ENCODE measurements at places on chromosomes 6 and 20. TPM values are rescaled to one million over a fixed set of nuclear protein-coding genes. Genes with fewer than 3 reads are reported as not detected.
A peak's percentile ranks its signal among the peaks of the same experiment; 100 is the strongest.

DNA sequence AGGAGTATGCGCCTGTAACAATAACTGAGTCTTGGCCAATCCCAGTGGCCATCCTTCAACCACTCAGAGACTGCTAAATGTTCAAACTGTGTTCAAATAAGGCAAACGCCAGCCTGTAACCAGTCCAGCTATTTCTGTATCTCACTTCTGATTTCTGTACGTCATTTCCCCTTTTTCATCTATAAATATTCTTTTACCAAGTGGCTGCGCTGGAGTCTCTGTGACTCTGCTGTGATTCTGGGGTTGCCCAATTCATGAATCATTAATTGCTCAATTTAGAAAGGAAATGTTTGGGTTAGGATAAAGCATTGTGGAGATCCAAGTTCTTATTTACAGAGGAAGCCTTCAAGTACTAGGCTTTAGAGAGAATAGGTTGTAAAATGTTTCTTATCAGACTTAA is 89.8 kb upstream of the UST start:
- no peaks in the 10 kb centered on the region for H3K27me3 ChIP-seq
- H3K36me3 ChIP-seq: no peaks in the 10 kb centered on the region
- H3K27ac ChIP-seq: peak overlapping the region; percentile 52
- no peak for DNase-seq

- peak overlapping the region; percentile 85 for H3K27ac ChIP-seq
- no peak for DNase-seq
- peaks cover 18% of the 10 kb centered on the region for H3K36me3 ChIP-seq
- H3K4me3 ChIP-seq: peak overlapping the region; percentile 93
- H3K27me3 ChIP-seq: no peaks in the 10 kb centered on the region
Measured at GRCh38 chr6:89828988-89829471, 650 bp upstream of the CASP8AP2 start.

- H3K27ac ChIP-seq: no peak overlapping the region
- no peak overlapping the region for H3K4me3 ChIP-seq
- H3K27me3 ChIP-seq: no peaks in the 10 kb centered on the region
- no peaks in the 10 kb centered on the region for H3K36me3 ChIP-seq
- H3K4me1 ChIP-seq: no peaks in the 10 kb centered on the region
- no peak for DNase-seq
Measured at GRCh38 chr6:158206740-158207421, 38.7 kb downstream of the GTF2H5 start.

DNA sequence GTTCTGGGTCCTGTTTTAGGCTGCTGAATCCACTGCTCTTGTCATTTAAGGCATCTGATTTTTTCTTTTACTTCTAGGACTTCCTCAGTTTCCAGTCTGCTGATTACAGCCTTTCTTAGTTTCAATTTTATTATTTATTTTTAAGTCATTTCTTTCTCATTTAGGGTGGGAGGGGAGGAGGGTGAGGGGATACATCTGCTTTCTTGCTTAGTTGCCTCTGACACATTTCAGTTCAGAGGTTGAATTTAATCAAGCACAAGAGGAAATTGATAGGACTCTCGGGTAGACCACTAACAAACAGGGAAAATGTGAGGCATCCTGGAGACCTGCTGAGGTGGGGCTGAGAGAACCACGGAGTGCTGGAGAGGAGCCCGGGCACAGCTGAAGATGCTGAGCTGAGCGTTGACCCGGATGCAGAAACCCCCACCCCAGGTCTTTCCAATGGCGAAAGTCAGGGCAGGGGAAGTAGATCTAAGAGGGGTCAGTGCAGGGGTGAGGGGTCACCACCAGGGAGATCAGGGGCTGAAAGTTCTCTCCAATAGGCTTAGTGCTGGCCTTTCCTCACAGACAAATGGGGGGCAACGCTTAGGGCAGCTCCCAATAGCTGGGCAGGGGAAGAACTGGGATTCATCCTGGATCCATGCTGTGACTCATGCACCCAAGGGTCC is 7.6 kb upstream of the TREML2 start:
- no peak overlapping the region for H3K27ac ChIP-seq
- no peaks in the 10 kb centered on the region for H3K4me1 ChIP-seq
- no peaks in the 10 kb centered on the region for H3K27me3 ChIP-seq
- H3K4me3 ChIP-seq: no peak overlapping the region
- DNase-seq: no peak

DNA sequence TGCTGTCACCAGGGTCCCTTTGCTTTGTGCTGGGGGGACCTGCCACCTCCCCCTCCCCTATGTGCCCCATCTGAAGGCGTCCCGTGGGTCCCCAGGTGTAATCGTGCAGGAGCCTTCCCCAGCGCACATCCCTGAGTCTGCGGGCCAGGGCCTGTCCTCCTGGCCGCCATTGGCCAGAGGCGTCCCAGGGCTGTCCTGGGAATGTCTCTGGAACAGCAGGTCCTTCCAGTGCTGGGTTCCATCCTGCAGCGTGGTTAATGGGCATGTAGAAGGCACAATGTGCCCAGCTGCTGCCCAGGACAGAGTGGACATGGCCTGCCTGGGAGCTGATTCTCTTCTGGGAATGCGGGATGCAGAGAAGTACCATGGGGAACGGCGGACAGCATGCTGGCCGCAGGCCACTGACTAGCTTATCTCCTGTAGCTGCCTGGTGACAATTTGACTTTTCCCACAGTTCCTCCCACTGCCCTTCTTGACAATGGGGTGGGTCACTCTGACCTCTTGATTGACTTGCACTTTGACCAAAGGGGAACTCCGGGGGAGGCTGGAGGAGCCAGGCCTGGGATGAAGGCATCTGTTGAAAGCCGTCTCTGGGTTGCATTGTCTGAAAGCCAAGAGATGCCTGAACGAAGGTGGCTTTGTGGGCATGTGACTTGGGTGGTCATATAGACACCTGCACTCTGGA is 64.0 kb downstream of the CTCFL start:
- H3K27ac ChIP-seq: no peak overlapping the region
- peaks cover 28% of the 10 kb centered on the region for H3K4me1 ChIP-seq
- DNase-seq: no peak
- H3K4me3 ChIP-seq: no peak overlapping the region

- no peaks in the 10 kb centered on the region for H3K36me3 ChIP-seq
- H3K4me1 ChIP-seq: peaks cover 7% of the 10 kb centered on the region
- peaks cover 20% of the 10 kb centered on the region for H3K27me3 ChIP-seq
Measured at GRCh38 chr6:41654698-41655151, 16.5 kb downstream of the MDFI start.

DNA sequence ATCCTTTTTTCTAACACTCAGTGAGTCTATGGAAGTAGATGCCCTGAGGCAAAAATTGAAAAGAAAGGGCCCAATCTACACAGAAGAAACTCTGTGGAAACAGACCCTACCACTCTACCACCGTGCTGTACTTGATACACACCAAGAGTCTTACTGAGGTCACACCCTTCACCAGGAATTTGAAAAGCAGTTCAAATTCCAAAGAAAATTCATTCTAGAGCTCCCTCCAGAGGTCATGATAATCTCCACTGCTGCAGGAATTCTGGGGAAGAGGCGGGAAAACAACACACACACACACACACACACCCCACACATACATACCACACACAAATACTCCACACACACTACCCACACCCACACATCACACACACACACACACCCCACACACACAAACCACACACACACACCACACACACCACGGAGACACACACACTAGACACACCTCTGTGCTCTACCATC is 336.8 kb downstream of the HDGFL1 start:
- no peak overlapping the region for H3K27ac ChIP-seq
- DNase-seq: peak; percentile 56
- H3K4me3 ChIP-seq: no peak overlapping the region
- H3K36me3 ChIP-seq: no peaks in the 10 kb centered on the region
- H3K27me3 ChIP-seq: no peaks in the 10 kb centered on the region

DNA sequence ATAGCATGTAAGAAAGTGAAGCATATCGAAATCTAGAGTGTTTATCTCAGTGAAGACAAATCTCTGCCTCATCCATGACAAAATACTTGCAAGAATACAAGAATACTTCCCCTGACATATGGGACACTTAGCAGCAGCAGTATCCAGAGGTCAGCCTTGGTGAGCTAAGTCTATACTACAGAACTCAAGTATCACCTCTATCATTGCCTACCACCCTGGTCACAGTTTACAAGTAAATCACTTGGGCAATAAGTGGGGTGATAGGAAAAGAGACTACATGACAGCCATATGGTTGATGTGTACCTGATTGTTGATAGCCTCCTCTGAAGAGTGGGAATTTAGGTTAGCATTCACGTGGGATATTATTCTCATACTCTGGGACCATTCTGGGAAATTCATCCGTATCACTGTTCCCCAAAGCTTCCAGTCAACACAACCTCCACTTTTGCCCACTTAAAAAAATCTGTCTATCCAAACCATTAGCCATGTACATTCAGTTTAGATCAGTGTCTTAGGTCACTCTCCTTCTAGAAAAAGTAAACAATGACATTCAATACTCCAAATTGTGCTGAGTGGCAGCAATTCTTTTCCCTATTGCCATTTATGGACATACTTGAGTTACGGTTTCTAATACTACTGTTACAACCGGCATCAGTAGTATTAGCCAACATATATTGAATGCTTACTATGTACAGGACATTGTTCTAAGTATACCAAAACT is 118.2 kb upstream of the PRSS16 start:
- no peak overlapping the region for H3K27ac ChIP-seq
- no peak for DNase-seq
- H3K36me3 ChIP-seq: no peaks in the 10 kb centered on the region
- no peak overlapping the region for H3K4me3 ChIP-seq

DNA sequence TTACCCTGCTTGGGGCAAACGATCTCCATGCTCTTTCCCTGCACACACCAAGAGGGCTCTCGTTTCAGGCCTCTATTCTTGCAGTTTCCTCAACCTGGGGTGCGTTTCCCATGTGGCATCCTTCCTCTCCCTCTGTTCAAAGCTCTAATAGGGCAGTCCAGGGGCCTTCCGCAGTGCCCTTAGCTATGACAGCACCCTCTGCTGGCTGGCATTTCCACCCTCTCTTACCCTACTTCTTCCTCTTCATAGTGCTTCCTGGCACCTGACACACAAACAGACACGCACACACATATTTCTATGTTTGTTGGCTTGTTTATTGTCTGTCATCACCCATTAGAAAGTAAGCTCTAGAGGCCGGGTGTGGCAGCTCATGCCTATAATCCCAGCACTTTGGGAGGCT is 294.0 kb downstream of the CLIC5 start:
- no peaks in the 10 kb centered on the region for H3K36me3 ChIP-seq
- no peaks in the 10 kb centered on the region for H3K27me3 ChIP-seq
- no peak overlapping the region for H3K27ac ChIP-seq

DNA sequence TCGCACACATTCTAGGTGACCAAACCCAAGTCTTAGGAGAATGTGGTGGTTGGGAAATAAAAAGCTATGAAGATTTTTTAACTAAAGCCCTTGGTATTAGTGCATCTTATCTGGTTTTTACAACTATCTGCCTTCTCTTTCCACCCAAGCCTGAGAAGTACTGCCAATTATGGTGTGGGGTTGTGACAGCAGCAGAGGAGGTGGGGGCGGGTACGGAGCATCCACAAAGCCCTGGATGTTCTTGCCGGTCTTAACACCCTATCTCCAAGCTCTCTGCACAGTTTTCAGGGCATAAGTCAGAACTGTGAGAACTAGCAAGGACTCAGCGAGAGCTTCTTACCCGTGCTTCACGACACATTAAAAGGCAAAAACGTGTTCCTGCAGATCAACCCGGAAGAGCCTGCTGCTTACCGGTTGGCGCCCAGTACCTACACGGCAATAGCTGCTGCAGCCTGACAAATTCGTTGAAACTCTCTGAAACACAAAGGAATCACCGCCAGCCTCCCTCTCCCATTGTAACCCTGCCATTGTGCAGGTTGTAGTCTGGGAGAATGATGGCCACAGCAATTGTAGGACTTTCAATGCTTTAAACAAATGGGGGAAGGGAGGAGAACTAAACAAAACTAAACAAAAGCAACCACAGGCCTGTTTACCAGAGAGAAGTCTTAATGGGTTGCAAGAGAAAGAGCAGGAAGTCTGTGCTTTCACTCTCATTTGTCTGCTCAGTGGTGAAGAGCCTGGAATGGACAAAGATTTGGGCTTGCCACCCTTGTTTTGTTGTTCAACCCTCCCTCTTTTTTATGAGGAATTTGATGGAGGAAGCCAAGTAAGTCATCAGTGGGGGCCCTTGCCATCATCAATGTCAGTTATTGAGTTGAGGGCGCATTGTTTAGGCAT is 461.0 kb upstream of the JARID2 start:
- H3K27me3 ChIP-seq: no peaks in the 10 kb centered on the region
- H3K36me3 ChIP-seq: no peaks in the 10 kb centered on the region
- H3K4me3 ChIP-seq: no peak overlapping the region
- DNase-seq: no peak
- H3K4me1 ChIP-seq: no peaks in the 10 kb centered on the region

GRCh38 chr6:36897609-36898008 is 11.9 kb downstream of the C6orf89 start:
- DNase-seq: peak; percentile 44
- H3K4me3 ChIP-seq: no peak overlapping the region
- H3K27me3 ChIP-seq: no peaks in the 10 kb centered on the region

GRCh38 chr6:146410851-146411595 is 132.6 kb upstream of the RAB32 start:
- H3K27me3 ChIP-seq: no peaks in the 10 kb centered on the region
- DNase-seq: no peak
- no peak overlapping the region for H3K4me3 ChIP-seq
- H3K4me1 ChIP-seq: no peaks in the 10 kb centered on the region
- no peaks in the 10 kb centered on the region for H3K36me3 ChIP-seq

GRCh38 chr6:14059791-14060436 is 57.7 kb upstream of the CD83 start:
- no peaks in the 10 kb centered on the region for H3K36me3 ChIP-seq
- no peaks in the 10 kb centered on the region for H3K4me1 ChIP-seq
- H3K27ac ChIP-seq: no peak overlapping the region

The DEFB112 gene
- total RNA-seq: not detected

The TCP11 gene
- total RNA-seq: not detected

The PDE10A gene
- total RNA-seq: 3.5 TPM
